NCI-H2081 (cell line): ENCODE measurements at places on chromosomes 12 and 14.

DNA sequence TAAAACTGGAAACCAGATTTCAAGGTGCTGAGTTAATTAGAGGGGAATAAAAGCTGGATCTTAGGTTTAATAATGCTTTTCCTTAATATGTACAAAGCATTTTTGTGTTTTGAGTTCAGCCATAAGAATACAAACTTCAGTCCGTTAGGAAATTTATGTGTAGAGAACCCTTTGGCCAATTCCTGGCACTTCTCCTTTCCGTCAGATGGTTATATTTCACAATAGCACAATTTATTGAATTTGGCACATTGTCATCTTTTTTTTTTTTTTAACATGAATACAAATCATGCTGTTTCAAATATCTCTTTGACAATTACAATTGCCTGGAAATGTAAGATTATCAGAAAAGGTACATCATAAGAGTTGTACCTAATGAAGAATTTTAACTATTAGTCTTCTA, 56.2 kb upstream of the DDHD1 start:
- DNase-seq: no peak

- no peak for DNase-seq
Observed at GRCh38 chr12:130367523-130367922, 29.8 kb downstream of the PIWIL1 start.

DNA sequence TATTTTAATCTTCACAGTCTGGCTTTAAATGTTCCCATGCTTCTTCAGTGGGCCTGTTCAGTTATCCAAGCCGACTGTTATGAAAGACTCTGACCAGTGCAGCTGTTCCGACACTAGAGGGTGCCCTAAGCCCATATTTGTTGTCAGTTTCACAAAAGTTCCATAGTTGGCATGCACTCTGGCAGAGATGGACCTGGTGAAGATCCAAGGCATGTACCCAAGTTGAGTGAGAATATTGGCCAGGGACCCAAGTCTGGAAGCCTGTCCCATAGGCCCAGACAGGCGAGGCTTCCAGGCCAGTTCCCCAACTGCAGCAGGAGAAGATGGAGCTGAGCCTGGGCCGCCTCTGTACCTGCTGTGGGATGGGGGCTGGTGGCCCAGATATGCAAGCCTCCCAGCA, 27.4 kb upstream of the GUCY2C start:
- DNase-seq: peak; percentile 48

- no peak for DNase-seq
Observed at GRCh38 chr12:114779186-114779585, 95.2 kb upstream of the TBX3 start.

- no peak for DNase-seq
Observed at GRCh38 chr14:106694638-106695393, 1168.4 kb downstream of the TMEM121 start.

DNA sequence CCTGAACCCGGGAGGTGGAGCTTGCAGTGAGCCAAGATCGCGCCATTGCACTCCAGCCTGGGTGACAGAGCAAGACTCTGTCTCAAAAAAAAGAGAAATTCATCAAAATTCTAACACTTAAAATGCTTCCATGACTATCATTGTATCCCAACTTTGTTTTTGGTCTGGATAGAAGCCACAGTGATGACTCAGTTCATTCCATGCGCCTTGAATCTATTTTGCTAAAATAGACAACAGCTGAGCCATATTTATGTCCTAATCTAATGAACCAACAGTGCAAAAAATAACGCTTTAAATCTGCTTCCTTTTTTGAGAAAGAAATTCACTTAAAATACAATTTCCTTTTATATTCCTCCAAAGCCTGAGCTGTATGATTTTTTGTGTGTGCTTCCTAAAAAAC, 23.2 kb upstream of the BICD1 start:
- DNase-seq: no peak

DNA sequence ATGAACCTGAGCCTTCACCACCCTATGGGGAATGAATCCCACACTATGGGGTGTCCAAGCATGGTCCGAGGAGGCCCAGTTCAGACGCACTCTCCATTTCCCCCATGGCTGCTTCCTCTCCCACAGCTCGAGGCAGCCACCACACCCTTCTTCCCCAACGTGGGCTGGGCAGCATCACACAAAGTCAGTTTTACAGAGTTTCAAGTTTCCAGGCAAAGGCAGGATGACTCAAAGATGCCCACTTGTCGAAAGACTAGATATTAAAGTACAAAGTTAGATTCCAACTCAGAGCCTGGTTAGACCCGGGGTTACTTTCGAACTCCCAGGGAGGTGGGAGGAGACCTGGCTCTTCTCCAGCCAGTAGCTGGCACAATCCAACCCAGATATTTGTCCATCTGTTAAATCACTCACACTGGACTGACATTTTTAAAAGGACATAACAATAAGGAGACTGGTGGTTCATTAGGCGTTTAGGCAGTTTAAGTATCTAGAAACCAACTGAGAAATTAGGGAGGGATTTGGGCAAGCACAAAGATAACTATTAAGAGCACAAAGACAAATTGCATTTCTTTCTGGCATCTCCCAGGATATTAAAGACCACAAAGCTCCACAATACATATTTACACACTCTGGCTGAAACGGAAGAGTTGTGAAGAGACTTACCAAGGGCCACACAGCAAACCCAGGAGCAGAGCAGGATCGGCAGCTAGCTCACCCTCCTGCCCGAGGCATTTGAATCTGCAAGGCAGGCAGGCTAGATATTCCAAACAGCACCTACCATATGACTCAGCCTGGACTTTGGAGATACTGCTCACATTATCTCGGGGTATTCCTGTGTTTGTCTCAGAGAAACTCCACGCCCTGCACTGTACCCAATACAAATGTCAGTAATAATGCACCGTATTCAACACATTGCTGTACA, 34.8 kb downstream of the TMCC3 start:
- DNase-seq: peak; percentile 14

GRCh38 chr12:27711317-27711682, 668 bp downstream of the MRPS35 start:
- peak; percentile 49 for DNase-seq

DNA sequence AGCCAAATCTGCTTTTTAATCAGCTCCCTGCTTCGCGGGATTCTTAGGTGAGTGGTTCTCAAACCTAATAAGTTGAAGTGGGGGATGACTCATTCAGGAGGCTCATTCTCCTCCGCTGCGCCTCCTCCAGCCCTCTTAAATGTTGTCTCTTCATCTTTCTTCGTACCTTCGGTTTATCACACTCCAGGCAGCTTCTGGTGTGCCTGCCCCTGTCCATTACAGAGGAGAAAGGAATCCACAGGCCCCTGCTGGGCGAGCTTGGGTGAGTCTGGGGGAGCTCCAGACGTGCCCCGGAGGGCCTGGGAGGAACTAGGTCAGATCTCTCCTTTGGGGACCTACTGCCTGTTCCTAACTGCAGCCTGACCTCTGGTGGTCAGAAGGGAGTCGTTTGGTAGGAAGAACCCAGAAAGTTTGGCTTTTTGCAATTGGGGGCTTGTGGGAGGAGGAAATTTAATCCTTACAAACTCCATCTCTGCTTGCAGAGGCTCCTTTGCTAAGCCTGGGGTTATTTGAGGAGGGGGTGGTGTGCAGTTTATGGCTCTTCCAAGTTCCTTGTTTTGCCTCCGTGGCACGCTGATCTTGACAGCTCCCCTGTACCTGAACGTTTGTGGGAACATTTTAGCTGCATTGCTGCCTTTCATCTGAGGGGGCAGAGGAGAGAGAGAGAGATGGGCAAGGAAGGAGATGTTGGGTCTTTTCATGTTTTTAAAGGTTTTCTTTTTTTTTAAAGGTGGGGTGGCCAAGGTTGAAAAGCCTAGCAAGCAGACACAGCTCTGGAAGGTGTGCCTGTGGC, 84.1 kb upstream of the GNG2 start:
- peak; percentile 64 for DNase-seq

GRCh38 chr12:113221997-113222729, 899 bp downstream of the TPCN1 start:
- no peak for DNase-seq

- no peak for DNase-seq
Observed at GRCh38 chr14:90844321-90844720, 28.1 kb upstream of the TTC7B start.

DNA sequence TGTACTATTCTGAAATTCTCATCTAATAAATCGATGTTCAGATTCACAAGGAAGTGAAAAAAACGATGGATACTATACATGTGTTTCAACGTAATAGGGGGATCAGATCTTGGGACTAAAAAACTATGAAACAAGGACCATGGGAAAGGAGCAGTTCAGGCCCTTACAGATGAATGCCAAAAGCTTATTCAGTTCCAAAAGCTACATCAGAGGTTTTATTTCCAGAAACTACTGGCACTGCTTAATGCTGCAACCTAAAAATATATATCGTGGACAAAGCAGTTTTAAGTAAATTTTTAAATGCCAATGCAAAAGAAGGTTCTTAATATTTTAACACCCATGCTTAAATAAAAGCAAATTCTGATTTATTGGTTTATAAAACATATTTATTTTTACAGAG, 38.5 kb downstream of the LRIG3 start:
- no peak for DNase-seq

DNA sequence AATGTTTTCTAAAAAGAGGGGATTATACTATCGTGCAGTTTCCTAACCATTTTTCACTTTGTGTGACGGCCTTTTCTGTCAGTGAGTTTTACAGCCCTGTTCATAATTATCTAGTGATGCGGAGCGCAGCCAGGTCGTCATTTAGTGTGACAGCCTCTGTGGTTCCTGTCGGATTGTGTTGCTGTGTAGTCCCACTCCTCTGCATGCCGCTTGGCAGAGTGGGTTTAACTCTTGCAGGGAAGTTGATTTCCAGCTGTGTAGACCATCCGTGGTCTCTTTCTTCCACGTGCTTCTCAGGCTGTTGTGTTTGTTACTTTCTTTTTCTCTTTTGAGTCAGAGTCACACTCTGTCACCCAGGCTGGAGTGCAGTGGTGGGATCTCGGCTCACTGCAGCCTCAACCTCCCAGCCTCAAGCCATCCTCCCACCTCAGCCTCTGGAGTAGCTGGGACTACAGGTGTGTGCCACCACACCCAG, 8.6 kb downstream of the RAN start:
- no peak for DNase-seq

DNA sequence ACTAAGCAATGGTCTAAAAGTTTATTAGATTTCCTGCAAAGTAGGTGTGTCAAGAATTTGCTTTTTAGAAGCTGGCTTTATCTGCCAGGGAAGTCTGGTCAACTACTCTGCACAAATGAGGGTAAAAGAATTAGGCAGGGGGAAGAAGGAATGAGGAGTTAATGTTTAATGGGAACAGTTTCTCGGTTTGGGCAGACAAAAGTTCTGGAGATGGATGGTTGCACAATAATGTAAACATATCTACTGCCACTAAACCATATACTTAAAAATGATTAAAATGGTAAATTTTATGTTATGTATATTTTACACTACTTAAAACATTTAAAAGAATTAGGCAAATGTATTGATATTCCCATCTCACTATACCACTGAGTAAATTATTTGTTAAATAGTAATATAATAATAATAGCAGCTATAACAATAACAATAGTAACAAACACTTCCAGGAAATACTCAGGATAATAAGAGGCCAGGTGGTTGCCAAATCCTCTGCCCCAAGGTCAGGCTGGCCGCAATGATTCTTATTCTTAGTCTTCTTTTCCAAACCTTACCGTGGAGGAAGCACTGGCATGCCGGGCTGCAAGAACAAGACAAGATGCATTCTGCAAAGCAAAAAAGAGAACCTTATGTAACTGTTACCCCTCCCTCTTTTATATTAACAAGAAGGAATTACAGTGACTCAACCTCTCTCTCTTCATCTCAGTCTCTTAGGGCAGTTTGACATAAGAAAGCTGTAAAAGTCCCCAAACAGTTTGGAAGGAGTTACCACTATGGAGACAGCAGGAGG, 13.9 kb downstream of the CS start:
- DNase-seq: no peak

DNA sequence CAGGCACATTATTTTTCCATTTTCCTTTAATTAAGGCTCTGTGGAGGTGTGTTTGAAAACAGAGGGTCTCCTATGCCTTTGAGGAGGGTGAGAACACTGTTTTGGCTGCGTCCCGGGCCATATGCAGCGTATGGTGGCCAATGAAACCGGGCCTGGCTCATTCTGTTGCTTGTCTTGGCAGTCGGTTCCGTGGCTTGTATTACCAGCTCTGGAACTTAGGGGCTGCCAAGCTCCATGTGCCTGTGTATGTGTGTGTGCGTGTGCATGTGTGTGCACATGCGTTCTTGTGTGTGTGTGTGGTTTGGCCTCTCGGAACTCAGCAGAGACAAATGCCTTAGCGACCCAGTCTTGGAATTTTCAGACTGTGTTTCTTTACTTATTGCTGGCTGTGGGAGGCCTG, 2.7 kb downstream of the JDP2 start:
- no peak for DNase-seq

GRCh38 chr14:22070119-22070982, 396.7 kb upstream of the OR4E1 start:
- DNase-seq: no peak

DNA sequence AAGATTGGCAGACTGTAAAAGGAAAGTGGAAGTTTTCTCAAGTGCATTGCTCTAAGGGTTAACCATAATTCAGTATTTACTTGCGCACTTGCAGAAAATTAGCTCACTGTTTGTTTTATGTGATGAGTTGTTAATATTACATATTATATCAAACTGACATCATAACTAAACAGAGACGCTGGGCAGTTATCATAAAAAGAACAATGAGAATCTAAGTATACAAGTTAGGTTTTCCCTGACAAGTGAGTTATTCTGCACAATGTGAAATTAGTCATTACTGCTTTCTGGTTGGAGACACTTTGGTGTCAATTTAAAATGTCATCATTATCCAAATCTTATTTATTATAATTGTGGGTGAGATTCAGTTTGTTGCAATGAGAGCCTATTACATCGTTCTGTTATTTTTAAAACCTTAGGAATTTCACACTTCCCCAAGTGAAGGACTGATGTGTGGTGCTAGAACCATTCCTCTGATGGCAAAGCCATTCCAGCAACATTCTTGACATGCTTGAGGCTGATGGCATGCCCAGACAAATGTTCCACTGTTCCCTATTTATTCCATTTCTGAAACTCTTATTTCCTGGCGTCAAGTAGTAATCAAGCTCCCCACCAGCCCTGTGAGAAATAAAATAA, 90.1 kb upstream of the FLRT2 start:
- no peak for DNase-seq

- DNase-seq: no peak
Observed at GRCh38 chr12:67750513-67751183, 102.1 kb downstream of the DYRK2 start.

- no peak for DNase-seq
Observed at GRCh38 chr14:51518280-51518679, 133.4 kb upstream of the FRMD6 start.

GRCh38 chr12:104049903-104050356, at the start of gene GLT8D2:
Gene GLT8D2, minus strand, starts transcription at chr12:104050187. Its CDS starts 30,539 bp downstream, at chr12:104019648.
- no peak for DNase-seq

- no peak for DNase-seq
Observed at GRCh38 chr12:27552235-27552634, 28.2 kb downstream of the PPFIBP1 start.
